ENCODE measurements at places on chromosomes 3 and 15. TPM values are rescaled to one million over a fixed set of nuclear protein-coding genes. Genes with fewer than 3 reads are reported as not detected.

- no peaks in the 10 kb centered on the region for H3K36me3 ChIP-seq
- H3K27me3 ChIP-seq = no peaks in the 10 kb centered on the region
- no peak for DNase-seq
Observed at GRCh38 chr3:120705884-120706582, 24.0 kb upstream of the HGD start.

GRCh38 chr3:35733864-35734263 is 94.5 kb downstream of the ARPP21 start:
- H3K27me3 ChIP-seq = no peaks in the 10 kb centered on the region
- H3K4me3 ChIP-seq = no peak overlapping the region
- DNase-seq = no peak

IL20RB gene
- total RNA-seq = 0.96 TPM

DNA sequence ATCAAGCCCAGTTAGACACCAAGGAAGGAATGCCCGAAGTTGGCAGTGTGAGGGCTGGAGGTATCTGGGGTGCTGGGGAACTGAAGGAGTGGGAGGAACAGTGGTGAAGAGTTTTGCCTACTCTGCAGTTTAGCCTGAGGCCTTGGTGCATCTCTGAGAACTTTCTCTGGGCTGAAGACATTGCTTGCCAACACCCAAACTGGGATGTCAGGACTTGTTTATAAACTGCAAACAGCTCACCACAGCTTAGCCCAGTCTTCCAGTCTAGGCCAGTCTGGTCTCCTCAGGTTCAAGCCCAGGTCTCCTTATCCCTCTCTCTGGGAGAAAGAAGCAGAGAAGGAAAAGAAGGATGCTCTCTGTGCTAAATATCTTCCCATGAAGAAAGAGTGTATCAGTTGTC is 68.0 kb upstream of the BOC start:
- DNase-seq = no peak
- H3K27ac ChIP-seq = no peak overlapping the region
- no peaks in the 10 kb centered on the region for H3K4me1 ChIP-seq

- DNase-seq = no peak
- no peaks in the 10 kb centered on the region for H3K36me3 ChIP-seq
- no peaks in the 10 kb centered on the region for H3K4me1 ChIP-seq
- H3K27me3 ChIP-seq = no peaks in the 10 kb centered on the region
Observed at GRCh38 chr15:89423981-89424380, 72.4 kb downstream of the RHCG start.

DNA sequence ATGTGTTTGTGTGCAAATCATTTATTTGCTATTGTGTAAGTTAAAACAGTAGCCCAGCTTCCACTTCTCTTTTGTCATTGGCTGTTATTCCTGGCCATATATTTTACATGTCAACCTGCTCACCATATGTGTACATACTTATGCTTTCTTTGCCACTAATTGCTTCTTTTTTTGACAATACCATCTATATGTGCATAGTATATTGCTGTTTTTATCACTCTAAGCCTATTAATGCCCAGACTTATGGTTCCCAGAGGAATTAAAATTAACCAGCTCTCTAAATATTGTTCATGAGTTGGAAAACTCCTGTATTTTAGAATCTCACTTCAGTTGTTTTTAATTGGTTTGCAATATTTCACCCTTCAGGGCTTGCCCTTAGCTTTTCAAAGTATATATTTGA is 428.9 kb downstream of the MECOM start:
- no peaks in the 10 kb centered on the region for H3K36me3 ChIP-seq
- no peak overlapping the region for H3K4me3 ChIP-seq
- no peaks in the 10 kb centered on the region for H3K4me1 ChIP-seq
- H3K27ac ChIP-seq = no peak overlapping the region
- no peaks in the 10 kb centered on the region for H3K27me3 ChIP-seq

- no peak overlapping the region for H3K27ac ChIP-seq
- no peaks in the 10 kb centered on the region for H3K4me1 ChIP-seq
- H3K36me3 ChIP-seq = no peaks in the 10 kb centered on the region
- no peaks in the 10 kb centered on the region for H3K27me3 ChIP-seq
- no peak for DNase-seq
- H3K4me3 ChIP-seq = no peak overlapping the region
Observed at GRCh38 chr15:48667701-48668100, 22.2 kb upstream of the FBN1 start.

DNA sequence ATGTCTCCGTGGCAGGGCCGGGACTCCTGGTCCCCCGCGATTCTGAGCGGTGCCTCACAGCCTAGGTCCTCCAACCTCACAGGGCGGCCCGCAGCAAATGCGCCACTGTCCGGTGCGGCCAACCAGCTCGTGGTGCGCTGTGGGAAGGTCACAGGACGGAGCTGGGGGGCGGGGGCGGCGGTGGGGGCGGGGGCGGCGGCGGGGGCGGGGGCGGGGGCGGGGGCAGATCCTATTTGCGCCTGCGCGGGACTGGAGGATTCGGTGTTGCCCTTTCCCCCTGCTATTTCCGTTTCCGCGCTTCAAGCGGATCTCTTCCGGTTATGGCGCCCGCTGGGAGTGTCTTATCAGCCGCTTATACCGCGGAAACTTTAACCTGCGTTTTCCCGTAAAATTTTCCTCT is 106.7 kb upstream of the SNRPN start:
- no peak for DNase-seq
- H3K4me1 ChIP-seq = no peaks in the 10 kb centered on the region
- no peak overlapping the region for H3K4me3 ChIP-seq
- H3K27ac ChIP-seq = no peak overlapping the region
- H3K36me3 ChIP-seq = no peaks in the 10 kb centered on the region
- H3K27me3 ChIP-seq = no peaks in the 10 kb centered on the region

DNA sequence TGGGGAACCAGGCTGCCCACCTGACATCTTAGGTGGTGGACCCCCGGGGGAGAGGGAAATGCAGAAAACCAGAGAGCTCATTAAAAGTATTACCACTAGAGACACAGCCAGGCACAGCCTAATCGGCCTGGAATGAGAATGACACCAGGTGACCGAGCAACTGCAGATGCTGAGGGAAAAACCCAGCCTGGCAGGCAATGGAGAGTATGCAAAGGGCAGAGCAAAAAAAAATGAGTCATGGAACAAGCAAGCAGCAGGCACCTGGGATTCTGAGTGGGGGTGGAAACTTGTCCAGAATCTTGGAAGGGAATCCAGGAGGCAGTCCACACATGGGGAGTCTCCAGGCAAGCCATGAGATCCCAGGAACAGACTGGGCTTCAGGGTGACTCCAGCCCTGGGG is 183.7 kb upstream of the LRRN1 start:
- H3K4me3 ChIP-seq = no peak overlapping the region
- H3K27ac ChIP-seq = no peak overlapping the region
- no peaks in the 10 kb centered on the region for H3K27me3 ChIP-seq
- no peaks in the 10 kb centered on the region for H3K4me1 ChIP-seq
- H3K36me3 ChIP-seq = no peaks in the 10 kb centered on the region

- no peak overlapping the region for H3K4me3 ChIP-seq
- no peaks in the 10 kb centered on the region for H3K4me1 ChIP-seq
- DNase-seq = no peak
- H3K27me3 ChIP-seq = no peaks in the 10 kb centered on the region
- no peaks in the 10 kb centered on the region for H3K36me3 ChIP-seq
Observed at GRCh38 chr15:51311510-51311909, 26.9 kb downstream of the CYP19A1 start.

- no peak overlapping the region for H3K4me3 ChIP-seq
- H3K36me3 ChIP-seq = no peaks in the 10 kb centered on the region
- no peak for DNase-seq
- no peaks in the 10 kb centered on the region for H3K4me1 ChIP-seq
- no peaks in the 10 kb centered on the region for H3K27me3 ChIP-seq
- no peak overlapping the region for H3K27ac ChIP-seq
Observed at GRCh38 chr3:173993299-173993698, 595.8 kb downstream of the NLGN1 start.

- peak overlapping the region; percentile 59 for H3K4me3 ChIP-seq
- H3K4me1 ChIP-seq = peaks cover 24% of the 10 kb centered on the region
- peak; percentile 81 for DNase-seq
- peak overlapping the region; percentile 93 for H3K27ac ChIP-seq
Observed at GRCh38 chr3:134374791-134375581, 739 bp upstream of the AMOTL2 start.

Measured in colonic mucosa (tissue), 4 donors.